ENCODE measurements at places on chromosomes 4 and X. TPM values are rescaled to one million over a fixed set of nuclear protein-coding genes. Genes with fewer than 3 reads are reported as not detected.

The NXF2 gene
- not detected for total RNA-seq

The MAMLD1 gene
- total RNA-seq: 8.8 TPM

The RAB40AL gene
- total RNA-seq: not detected

The PDE6B gene
- 2.3 TPM for total RNA-seq

The CFAP299 gene
- total RNA-seq: not detected

The TMEM35A gene
- 0.85 TPM for total RNA-seq

The HSFX4 gene
- total RNA-seq: not detected

The ZNF157 gene
- total RNA-seq: 0.15 TPM

GRCh38 chr4:3672465-3672831 is 93.7 kb upstream of the ADRA2C start:
- no peak overlapping the region for H3K27ac ChIP-seq
- H3K4me1 ChIP-seq: no peaks in the 10 kb centered on the region
- no peak for DNase-seq

- no peaks in the 10 kb centered on the region for H3K27me3 ChIP-seq
- no peak for DNase-seq
- no peaks in the 10 kb centered on the region for H3K4me1 ChIP-seq
- H3K4me3 ChIP-seq: no peak overlapping the region
- no peaks in the 10 kb centered on the region for H3K36me3 ChIP-seq
- H3K27ac ChIP-seq: no peak overlapping the region
Observed at GRCh38 chr4:139857021-139857420, 191.4 kb downstream of the MGST2 start.

DNA sequence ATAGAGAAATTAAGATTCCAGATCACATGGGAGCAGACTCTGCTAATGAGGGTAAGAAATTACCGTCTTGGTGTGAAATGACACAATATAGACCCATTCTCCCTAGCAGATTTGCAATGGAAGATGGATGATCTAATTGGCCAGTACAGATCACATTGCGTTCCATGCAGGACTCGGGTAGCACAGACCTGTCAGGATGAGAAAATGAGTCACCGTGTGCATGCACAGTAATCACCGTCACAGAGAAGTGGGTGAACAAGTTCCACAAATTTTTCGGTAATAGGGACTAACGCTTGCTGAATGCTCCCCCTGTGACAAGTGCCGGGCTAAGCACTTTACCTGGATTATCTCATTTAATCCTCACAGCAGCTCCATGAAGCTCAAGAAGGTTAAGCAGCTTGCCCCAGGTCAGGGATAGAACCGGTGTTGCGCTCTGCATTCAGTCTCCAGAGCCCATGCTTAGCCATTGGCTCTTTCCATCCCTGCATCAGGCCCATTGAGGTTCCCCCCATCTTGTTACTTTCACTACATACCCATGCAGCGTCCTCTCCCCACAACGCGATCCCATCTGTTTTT is 375.6 kb downstream of the FBXW7 start:
- no peak overlapping the region for H3K27ac ChIP-seq
- no peaks in the 10 kb centered on the region for H3K36me3 ChIP-seq
- H3K27me3 ChIP-seq: peaks cover 46% of the 10 kb centered on the region
- no peak overlapping the region for H3K4me3 ChIP-seq
- peaks cover 4% of the 10 kb centered on the region for H3K4me1 ChIP-seq
- DNase-seq: no peak

DNA sequence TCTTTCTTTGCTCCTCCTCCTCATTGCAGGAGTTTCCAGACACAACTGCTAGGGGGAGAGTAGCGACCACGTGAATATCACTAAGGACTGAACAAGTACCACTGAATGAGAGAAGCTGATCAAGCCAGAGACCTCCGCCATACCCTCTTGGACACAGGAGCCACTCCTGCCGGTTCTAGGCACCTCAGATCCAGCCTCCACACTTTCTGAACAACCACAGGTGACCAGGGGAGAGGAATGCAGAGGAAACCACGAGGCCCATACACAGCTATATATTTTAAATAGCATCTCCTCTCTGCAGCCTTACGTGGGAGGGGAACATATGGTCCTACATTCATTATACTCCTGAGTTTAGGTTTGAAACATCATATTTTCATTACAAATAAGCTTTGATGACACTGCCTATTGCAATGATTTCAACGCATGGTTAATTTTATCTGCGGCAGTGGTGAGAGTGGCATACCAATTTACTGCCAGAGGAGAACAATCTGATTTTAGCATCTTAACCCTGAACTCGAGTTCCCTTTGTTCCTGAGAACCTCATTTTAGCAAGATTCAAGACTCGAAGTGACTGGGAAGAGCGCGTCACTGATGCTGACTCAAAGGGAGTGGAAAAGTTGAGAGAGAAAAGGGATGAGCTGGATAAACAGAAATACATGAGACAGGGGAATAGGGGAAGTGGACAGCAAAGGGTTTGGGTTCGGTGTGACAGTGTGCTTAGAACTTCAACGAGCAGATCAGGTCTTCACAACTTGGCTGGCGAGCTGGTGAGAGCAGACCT is 231.7 kb upstream of the PPARGC1A start:
- DNase-seq: no peak
- H3K27ac ChIP-seq: no peak overlapping the region
- H3K4me1 ChIP-seq: peaks cover 3% of the 10 kb centered on the region
- H3K27me3 ChIP-seq: no peaks in the 10 kb centered on the region
- H3K4me3 ChIP-seq: no peak overlapping the region

- H3K27me3 ChIP-seq: no peaks in the 10 kb centered on the region
- no peak overlapping the region for H3K4me3 ChIP-seq
- no peak overlapping the region for H3K27ac ChIP-seq
Observed at GRCh38 chr4:14857475-14857874, 144.8 kb upstream of the CPEB2 start.

- DNase-seq: no peak
- H3K27me3 ChIP-seq: no peaks in the 10 kb centered on the region
Observed at GRCh38 chr4:116811730-116812129, 273.6 kb downstream of the TRAM1L1 start.

GRCh38 chr4:126582737-126583136 is 1050.0 kb upstream of the INTU start:
- H3K4me3 ChIP-seq: no peak overlapping the region
- no peaks in the 10 kb centered on the region for H3K4me1 ChIP-seq

DNA sequence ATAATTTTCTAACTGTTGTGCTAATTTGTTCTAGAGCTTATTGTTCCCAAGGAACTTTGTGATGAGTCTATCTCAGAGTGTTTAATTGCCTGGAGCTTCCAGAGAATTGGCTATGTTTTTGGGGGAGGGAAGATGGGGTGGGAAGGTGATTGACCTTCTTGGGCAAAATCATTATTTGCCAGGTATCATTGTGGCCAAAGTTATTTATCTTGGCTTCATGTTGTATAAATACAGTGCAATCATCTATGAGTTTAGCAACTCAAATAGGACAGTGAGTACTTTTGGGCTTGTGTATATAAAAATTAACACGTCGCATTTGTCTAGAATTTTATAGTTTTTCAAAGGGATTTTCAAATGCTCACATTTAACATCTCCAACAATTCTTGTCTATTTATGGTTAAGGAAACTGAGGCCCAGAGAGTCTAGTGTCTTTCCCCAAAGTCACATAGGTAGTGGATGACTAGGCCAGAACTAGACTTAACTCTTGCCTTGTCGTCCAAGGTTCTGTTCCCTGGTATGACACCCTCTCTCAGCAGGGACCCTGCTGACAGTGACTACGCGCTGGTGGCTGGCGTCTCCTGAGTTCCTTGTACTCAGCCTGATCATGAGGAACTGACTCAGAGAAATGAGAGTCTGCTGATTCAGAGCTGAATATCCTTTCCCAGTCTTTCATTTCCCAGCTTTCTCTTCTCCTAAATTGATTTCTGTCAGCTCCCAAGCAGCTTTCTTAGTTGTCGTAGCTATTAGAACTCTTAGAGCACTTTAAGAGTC is 27.7 kb downstream of the FNIP2 start:
- DNase-seq: no peak
- no peaks in the 10 kb centered on the region for H3K27me3 ChIP-seq
- peaks cover 37% of the 10 kb centered on the region for H3K4me1 ChIP-seq
- peak overlapping the region; percentile 58 for H3K27ac ChIP-seq

DNA sequence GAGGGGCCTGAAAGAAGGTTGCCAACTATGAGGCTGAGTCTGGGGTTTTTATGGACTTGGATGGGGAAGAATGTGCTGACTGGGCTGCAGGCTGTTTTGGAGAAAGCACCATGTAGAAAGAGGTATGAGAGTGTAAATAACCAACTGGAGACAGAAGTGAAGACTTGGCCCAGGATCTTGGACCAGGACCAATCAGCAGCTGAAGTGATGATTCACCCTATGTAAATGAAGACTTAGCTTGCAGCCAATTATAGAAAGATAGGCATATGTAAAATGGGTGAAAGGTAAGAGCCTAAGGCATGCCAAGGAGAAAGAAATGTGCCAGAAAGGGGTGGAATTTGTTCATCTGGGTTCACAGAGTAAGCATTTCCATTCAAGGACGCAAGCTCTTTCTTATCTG is 856.7 kb upstream of the PRKX start:
- no peak for DNase-seq
- no peaks in the 10 kb centered on the region for H3K4me1 ChIP-seq
- no peaks in the 10 kb centered on the region for H3K36me3 ChIP-seq
- no peak overlapping the region for H3K27ac ChIP-seq

GRCh38 chr4:73251384-73251783 is 7.2 kb downstream of the ANKRD17 start:
- H3K4me1 ChIP-seq: peaks cover 54% of the 10 kb centered on the region
- DNase-seq: no peak
- no peak overlapping the region for H3K27ac ChIP-seq

DNA sequence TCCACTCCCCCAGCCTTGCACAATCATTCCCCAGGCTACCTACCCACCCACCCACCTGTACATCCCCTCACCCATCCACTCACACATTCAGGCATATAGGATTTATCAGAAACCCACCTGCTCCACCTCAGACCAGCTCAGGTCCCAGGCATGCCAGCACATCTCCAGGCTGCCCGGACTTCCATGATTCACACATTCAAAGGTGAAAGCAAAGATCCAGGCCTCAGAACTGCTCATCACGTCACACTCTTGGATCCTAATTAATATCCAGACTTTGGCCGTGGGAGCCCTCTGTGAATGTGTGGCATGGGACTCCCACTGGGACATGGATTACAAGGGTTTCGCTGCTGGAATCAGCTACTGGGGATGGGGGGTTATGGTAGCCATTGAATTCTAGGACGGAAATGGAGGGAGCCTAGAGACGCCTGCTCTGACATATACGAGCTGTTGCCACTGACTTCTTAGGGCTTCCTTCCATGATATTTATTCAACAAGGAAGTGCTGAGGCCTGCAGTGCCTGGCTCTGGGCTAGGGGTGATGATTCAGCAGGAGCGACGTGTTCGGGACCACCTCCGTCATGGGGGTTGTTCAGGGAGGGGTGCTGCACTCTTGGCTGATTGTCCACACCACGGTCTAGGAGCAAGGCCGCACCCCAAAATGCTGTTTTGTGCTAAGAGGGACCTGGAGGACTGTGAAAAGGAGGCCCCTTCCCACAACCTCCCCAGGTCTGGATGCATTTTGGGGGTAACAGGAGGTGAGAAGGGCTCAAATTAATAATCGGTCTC is 56.9 kb upstream of the ADRA2C start:
- no peak overlapping the region for H3K27ac ChIP-seq
- H3K4me1 ChIP-seq: peaks cover 14% of the 10 kb centered on the region
- H3K27me3 ChIP-seq: peaks cover 14% of the 10 kb centered on the region
- peak; percentile 69 for DNase-seq

DNA sequence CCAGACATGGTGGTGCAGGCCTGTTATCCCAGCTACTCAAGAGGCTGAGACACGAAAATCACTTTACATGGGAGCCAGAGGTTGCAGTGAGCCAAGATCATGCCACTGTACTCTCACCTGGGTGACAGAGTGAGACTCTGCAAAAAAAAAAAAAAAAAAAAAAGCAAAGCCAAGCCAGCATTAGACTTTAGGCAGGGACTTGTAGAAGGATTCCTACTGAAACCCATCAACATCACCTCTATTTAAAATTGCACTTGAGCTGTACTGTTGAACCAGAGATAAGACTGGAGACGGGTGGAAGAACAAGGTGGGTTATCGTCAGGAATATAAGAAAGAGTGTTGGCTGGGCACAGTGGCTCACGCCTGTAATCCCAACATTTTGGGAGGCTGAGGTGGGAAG is 15.7 kb upstream of the AFAP1 start:
- no peak overlapping the region for H3K4me3 ChIP-seq
- no peak for DNase-seq
- peaks cover 2% of the 10 kb centered on the region for H3K36me3 ChIP-seq
- H3K27me3 ChIP-seq: no peaks in the 10 kb centered on the region
- H3K4me1 ChIP-seq: peaks cover 4% of the 10 kb centered on the region

GRCh38 chrX:47361538-47362511 is 8.6 kb upstream of the ZNF157 start:
- H3K27me3 ChIP-seq: no peaks in the 10 kb centered on the region
- no peaks in the 10 kb centered on the region for H3K36me3 ChIP-seq
- H3K4me3 ChIP-seq: peak overlapping the region; percentile 76
- peak overlapping the region; percentile 91 for H3K27ac ChIP-seq
- no peak for DNase-seq

DNA sequence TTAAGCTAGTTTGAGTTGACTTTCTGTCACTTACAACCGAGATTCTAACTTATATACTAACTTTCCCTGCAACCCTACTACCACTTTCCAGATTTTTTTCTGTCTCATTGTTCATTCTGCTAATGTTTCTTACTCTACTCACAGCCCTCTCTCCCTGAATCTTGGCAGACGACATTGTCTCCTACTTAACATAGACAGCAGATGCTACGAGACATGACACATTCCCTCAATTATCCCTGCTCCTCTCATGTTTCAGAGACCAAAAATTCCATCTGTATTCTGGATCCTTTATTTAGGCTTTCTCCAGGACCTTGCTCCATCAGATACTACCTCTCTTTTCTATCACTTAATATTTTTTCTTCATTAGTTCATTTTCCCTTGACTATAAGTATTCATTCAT is 379.1 kb upstream of the TEX13C start:
- peaks cover 6% of the 10 kb centered on the region for H3K27me3 ChIP-seq
- H3K4me1 ChIP-seq: no peaks in the 10 kb centered on the region
- H3K36me3 ChIP-seq: no peaks in the 10 kb centered on the region
- H3K4me3 ChIP-seq: no peak overlapping the region
- DNase-seq: no peak

GRCh38 chr4:142402900-142403299 is 443.2 kb downstream of the INPP4B start:
- H3K4me1 ChIP-seq: peaks cover 72% of the 10 kb centered on the region
- DNase-seq: no peak
- peak overlapping the region; percentile 93 for H3K27ac ChIP-seq

GRCh38 chr4:111466811-111467604 is 678.2 kb upstream of the FAM241A start:
- H3K27me3 ChIP-seq: peaks cover 10% of the 10 kb centered on the region
- H3K4me3 ChIP-seq: no peak overlapping the region
- H3K27ac ChIP-seq: no peak overlapping the region

DNA sequence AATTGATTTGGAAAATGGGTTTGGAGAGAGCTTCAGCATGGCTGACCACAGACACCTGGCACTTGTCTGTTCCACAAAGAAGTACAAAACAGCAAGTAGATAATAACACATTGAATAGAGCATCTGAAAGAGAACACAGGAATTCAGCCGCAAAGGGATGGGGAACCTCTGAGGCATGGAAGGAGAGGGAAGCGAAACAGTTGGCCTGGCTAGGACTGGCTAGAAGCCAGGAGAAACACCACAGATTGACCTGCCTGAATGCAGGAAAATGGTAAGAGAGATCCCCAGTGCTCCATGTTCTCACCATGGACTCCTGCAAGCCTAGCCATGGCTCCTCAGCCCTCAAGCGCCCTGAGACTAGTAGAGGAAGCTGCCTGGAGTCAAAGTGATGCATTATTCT is 169.7 kb upstream of the SH3RF1 start:
- H3K27me3 ChIP-seq: no peaks in the 10 kb centered on the region
- peaks cover 27% of the 10 kb centered on the region for H3K4me1 ChIP-seq
- H3K27ac ChIP-seq: peak overlapping the region; percentile 60
- peaks cover 22% of the 10 kb centered on the region for H3K36me3 ChIP-seq
- no peak for DNase-seq
- H3K4me3 ChIP-seq: no peak overlapping the region

Data from chondrocyte (in vitro differentiated cells).